MV-4-11 (cell line): ENCODE measurements at places on chromosomes 2 and 18.
A peak's percentile ranks its signal among the peaks of the same experiment; 100 is the strongest.

GRCh38 chr2:238291550-238292281, 3.3 kb upstream of the PER2 start:
- no peak for DNase-seq

DNA sequence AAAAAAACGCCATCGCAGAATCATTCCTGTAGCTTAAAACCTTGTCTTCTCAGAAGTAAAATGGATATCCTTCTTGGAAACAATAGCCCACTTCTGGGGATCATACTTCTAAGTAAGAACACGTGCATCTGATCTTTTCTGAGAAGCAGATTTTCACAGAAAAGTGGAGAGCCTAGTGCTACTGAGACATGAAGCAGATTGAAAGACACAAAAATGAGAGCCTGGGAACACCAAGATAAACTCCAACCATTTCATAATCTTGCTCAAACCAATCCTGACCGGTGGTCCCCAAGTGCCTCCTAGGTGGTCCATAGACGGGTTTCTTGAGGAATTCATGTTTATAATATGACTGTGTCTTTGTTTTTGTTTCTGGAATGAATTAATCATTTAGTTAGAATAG, 191.2 kb downstream of the IRS1 start:
- DNase-seq = no peak

DNA sequence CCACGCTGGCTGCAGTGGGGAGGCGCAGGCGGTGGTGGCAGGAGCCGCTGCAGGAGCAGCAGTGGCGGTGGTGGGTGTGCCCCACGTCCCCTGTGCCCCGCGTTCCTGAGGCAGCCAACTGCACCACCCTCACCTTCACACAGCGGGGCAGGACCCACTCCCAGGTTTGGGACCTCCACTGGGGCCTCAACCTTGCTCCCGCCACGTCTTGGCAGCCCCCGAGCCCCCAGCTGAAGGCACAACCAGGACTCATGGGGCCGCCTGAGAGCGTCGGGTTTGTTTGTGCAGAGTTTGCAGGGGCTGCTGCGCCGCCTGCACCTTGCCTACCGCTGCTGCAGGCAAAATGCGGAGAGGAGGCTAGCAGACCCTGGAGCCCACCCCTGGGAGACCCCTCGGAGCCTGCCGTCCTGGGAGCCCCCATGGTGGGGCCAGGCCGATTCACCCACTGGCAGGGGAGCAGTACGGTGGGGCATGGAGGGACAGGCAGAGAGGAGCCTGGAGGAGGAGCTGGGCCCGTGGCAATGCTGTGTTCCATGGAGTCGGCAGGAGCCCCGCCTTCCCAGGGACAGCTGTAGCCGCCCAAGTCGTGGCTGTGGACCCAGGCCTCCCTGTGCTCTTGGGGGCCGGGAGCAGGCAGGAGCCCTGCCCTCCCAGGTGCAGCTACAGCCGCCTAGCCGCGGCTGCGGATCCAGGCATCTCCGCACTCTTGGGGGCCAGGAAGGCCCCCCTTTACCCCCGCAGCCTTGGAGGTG, 14.7 kb upstream of the EML6 start:
- DNase-seq = no peak

DNA sequence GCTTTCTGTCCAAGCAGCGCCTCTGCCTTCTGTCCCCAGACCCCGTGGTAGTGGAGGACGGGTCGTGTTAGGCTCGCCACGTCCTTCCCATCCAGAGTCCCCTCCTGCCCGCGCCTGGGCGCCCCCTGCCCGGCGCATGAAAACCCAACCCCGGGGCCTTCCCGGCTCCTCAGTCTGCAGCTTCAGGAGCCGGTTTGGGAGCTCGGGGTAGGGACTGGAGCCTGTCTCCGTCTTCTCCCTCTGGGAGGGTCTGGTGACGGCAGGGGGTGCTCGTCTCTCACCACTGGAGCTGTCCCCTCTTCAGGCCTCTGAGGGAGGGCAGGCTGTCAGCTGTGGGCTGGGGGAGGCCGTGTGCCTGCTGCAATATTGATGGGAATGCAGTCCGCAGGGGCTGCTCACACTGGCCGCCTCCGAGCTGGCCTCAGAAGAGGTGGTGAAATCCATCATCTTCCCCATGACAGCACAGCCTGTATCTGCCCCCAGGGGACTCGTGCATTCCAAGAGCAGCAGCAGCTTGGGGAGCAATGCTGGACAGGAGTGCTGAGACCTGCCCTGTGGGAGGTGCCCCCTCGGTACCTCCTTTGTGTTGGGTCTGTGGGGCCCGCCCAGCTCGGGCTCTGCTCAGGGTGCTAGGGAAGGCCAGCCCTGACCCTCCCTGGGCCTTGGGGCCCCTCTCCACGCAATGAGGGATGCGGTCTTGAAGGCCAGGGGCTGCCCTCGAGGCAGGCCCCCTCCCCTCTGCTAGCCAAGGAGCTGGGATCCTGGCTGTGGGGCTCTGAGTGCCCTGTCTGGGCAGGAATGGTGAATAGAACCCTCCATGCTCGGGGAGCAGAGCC, 17.8 kb upstream of the KLHL30 start:
- no peak for DNase-seq

DNA sequence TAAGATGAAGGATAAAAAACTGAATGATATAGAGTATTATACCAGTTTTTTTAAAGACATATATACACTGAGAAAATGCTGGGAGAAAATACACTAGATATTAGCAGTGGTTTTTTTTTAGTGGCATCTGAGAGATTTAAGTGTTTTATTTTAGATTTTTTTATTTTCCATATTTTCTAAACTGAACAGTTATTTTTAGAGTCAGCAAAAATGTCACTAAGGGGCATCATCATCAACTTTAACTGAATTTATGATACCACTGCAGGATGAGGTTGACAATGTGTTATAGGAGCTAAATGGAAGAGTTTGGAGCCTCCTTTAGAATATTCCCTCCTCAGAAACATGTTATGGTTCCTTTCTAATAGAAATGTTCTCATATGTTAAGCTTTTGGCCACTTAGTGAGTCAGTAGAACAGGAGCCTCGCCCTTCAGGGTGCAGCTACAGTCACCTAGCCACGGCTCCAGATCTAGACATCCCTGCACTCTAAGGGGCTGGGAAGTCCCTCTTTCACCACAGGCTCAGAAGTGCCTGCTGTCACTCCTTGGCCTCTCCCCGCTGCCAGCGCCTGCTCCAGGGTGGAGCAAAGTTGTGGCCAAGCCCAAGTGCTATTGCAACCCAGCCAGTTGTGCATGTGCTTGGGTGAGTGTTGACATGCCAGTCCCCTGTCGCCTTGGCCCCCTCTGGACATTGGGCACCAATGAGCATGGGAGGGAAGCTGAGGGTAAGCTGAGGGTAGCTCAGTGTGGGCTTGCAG, 210.7 kb upstream of the RASGRP3 start:
- no peak for DNase-seq

DNA sequence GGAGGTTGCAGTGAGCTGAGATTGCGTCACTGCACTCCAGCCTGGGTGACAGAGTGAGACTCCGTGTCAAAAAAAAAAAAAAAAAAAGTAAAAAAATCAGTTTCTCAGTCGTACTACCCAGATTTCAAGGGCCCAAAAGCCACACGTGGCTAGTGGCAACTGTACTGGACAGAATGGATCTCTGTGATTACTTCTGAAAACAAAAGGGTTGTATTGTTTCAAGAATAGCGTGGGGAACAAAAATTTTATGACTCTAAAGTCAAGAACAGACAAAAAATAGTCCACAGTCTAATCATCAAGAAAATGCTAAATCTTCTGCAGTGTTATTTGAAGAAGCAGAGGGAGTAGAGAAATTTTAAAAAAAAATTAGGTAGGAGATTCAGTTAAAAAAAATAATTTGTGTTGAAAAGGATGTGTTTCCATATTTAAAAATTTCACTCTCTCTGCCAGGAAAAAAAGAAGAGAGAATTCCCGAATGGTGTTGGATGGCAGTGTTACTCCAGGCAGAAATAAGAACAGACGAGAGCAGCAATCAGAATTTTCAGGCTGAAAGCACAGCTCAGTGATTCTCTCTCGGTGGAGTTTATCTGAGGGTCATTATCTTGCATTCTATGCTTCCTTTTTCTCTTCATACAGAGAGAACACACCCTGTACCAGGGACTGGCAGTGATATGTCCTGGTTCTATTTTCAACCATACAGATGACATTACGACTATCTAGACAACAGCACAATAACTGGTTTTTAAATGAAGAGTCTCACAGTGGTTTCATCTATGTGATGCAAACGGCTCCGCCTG, 61.8 kb downstream of the CABYR start:
- DNase-seq = no peak

DNA sequence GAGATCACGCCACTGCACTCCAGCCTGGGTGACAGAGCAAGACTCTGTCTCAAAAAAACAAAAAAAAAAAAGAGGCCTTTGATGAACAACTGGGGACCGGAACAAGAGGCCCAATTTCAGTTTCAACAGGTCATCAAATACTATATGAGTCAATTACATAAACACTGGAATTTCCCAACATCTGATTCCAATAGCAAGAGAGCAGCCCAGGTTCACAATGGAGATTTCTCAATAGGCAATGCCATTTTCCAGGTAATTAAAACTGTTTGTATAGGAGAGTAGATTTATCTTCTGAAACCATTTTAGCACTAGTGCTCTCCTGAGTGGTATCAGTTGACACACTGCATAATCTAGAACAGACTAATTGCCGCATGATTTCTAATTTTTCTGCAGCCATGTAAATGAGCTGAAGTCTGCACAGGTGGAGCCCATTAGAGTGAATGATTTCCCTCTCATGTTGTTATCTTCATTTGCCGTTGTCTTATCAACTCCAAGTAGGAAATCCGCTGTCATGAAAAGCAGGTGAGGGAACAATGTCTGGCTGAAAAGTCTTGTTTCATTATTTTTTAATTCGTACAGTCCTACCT, 264.1 kb upstream of the MEIS1 start:
- no peak for DNase-seq

- DNase-seq = no peak
Observed at GRCh38 chr2:20744366-20745335, 77.7 kb downstream of the GDF7 start.

DNA sequence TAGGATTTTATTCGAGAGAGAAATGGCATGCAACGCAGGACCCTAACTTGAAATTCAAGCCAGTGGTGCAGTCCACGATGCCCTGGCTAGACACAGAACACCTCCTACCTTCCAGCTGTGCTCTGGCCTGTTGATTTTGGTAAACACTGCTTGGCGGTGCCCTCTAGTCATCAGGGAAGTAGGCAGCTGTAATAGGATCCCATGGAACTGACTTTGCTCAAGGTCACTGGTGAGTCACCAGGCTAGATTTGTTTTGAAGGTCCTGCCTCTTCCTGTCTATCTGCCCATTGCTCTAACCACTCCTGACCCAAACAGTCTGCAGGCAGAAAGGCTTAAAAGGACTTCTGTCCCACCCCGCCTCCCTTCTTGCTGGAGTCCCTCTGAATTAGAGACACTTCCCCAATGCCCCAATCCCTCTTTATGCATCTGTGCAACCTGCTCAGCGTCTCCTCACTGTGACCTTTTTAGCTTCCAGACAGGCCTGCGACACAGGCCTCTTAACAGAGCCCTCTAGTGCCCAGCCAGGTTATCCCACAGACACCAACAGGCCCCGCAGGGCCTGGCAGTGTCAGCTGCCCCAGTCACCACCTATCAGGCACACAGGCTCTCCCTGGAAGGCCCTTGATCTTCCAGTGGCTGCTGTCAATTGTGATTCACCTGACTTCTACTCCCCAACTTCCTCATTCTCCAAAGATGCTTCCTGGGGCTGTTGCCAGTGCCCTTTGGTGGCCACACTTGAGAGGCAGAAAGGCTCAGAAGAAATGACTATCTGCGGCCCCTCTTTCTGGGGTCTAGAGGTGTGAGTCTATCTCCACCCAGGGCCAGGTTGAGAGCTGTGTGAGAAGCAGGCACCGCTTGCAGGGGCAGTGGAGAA, 5.2 kb downstream of the TMEM127 start:
- DNase-seq = peak; percentile 88

DNA sequence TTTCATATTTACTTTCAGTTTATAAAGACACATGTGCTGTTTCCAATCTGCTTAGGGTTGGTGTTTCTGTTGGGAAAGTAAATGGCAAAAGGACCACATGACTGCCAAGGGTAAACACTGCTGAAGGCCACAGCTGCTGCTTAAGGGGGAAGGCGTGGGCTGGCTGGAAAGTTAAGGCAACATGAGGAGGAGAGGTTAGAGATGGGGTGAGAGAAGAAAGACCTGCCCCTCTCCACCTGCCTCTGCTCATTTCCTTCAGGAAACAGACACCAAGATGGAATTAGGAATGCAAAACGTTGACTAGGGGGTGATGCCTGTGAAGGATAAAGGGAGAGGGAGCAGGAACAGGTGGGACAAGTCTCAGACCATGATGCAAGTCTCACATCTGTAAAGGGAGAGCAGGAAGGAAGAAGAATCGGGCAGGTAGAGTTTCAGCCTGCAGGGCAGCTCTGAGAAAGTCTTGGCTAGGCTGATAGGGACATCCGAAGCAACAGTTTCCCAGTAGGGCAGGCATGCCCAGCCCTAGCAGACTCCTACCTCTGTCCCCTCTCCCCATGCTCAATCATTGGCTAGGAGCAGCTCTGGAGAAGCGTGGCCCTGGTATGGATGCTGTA, 86.0 kb downstream of the CDC42EP3 start:
- no peak for DNase-seq

GRCh38 chr2:164567335-164567989, 53.8 kb downstream of the GRB14 start:
- no peak for DNase-seq

- no peak for DNase-seq
Observed at GRCh38 chr2:47214990-47215389, 59.9 kb upstream of the STPG4 start.

DNA sequence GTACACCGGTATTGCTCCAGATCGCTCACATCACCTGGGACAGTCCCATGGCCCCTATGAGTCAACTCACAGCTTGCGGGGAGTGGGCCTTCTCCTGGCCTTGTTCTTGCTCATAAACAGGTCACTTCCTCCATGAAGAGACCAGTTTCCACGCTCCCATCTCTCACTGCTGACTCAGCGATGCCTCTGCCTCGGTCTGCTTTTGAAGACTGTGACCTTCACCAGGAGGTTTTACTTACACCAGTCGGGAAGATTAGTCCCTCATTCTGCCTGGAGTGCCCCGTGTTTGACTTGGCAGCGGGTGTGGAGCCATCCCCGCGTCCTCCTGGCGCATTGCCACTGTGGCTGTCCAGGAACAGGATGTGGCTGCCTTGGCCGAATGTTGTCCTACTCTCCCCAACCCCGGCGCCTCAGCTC, 159.8 kb downstream of the RHBDD1 start:
- no peak for DNase-seq

GRCh38 chr2:59754011-59754735, 799.3 kb downstream of the BCL11A start:
- DNase-seq = no peak

DNA sequence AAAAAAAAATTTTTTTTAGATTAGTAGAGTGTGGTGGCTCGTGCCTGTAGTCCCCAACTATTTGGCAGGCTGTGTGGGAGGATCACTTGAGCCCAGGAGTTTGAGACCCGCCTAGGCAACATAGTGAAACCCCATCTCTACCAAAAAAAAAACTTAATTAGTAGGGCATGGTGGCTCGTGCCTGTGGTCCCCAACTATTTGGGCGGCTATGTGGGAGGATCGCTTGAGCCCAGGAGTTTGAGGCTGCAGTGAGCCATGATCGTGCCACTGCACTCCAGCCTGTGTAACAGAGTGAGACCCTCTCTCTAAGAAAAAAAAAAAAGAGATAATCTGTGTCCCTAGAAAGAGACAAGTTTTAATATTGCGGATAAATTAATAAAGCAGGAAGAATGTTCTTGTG, 8.8 kb downstream of the GPR55 start:
- DNase-seq = no peak
